ENCODE measurements at places on chromosomes 12 and 14.

- no peak for DNase-seq
Observed at GRCh38 chr14:81235096-81235495, 14.3 kb upstream of the GTF2A1 start.

- no peak for DNase-seq
Observed at GRCh38 chr12:4763549-4763948, 43.3 kb downstream of the GALNT8 start.

- DNase-seq: no peak
Observed at GRCh38 chr12:49843876-49844437, 1.1 kb upstream of the BCDIN3D start.

DNA sequence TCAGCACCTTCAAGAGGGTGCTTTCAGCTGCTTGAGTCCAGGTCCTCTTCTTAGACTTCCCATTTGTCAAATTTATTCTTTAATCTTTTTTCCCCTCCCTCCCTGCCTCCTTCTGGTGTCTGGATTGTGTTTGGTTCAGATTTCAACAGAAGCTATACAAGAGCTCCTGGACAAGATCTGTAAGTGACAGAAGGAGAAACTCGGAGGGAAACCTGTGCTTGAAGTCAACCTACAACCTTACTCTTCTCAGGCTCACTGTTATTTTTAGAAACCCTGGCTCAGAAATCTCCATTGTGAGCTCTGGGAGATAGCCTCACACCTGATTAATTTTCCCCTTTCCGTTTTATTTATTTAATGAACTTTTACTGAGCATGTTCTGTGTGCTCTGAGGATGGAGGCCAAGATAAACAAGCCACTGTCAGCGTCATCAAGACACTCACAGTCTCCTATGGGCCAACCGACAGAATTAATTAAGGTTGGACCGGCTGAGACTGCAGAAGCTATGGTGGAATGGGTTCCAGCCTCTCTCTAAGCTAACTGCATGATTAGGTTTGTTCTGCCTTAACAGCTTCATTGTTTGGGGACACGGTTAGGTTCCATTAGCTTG lies 13.5 kb downstream of the PDE1B start:
- no peak for DNase-seq

DNA sequence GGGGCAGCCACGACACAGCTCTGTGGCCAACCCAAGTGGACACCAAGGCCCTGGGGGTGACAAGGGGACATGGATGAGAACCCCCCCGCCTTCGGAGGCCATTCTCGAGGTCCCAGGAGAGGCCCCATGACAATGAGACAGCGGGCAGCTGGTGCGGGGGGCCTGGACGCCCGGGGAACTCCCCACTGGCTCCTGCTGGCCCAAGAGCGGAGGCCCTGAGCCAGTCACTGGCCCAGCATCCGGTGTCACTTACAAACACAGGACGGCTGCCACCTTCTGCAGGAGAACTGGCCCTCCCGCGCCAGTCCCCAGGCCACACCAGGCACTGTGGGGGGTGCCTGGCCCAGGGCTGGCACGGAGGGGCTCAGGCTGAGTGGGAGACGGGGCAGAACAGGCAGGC lies 51.4 kb downstream of the NCOR2 start:
- DNase-seq: no peak

GRCh38 chr12:106865683-106866082 lies 90.0 kb upstream of the TMEM263 start:
- DNase-seq: no peak

GRCh38 chr14:70696026-70696425 lies 54.3 kb downstream of the TTC9 start:
- no peak for DNase-seq

- DNase-seq: peak; percentile 81
Observed at GRCh38 chr12:121240484-121241101, 30.7 kb downstream of the P2RX4 start.

GRCh38 chr12:6582196-6582595 lies 14.1 kb upstream of the NOP2 start:
- no peak for DNase-seq

DNA sequence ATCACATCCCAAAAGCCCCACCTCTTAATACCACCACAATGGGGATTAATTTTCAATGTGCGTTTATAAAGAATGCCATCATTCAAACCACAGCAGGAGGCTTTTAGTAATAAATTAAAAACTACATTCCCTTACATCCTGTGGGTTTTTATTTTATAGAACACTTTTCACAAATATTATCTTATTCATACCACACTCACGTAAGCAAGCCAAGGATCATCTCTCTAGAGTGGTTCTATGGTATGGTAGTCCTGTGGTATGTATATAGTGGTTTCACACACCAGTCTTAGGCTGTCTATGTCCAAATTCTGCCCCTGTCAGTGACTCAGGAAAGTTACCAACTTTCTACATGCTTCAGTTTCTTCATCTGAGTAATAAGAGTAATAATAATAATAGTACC lies 100.2 kb downstream of the GALC start:
- no peak for DNase-seq

GRCh38 chr14:68775614-68776126 lies 17.2 kb downstream of the ZFP36L1 start:
- DNase-seq: no peak

DNA sequence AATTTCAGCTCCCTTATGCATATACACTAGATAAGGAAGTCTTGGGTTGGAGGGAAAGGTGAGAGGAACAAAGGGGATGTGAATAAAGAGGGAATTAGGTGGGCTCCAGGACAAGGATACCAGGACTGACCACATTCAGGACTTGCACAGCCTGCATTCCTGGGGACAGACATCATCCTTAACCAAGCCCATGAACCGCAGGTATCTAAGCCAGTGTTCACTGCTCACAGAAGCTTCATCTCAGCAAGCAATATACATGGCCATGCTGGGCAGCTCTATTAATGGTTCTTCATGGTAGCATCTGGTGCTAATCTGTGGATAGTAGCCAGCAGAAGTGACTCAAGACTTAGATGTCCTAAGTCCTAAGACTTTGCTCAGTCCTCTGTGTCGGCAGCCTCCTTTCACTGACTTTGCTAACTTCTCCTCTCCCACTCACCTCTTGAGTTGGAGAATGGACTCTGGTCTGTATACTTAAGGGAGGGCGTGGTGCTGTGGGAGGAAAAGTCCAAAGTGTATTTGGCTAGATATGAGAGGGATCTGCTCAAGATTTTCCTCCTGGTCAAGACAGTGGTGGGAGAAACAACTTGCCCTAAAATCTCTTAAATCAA lies 136.1 kb downstream of the ASCL1 start:
- no peak for DNase-seq

DNA sequence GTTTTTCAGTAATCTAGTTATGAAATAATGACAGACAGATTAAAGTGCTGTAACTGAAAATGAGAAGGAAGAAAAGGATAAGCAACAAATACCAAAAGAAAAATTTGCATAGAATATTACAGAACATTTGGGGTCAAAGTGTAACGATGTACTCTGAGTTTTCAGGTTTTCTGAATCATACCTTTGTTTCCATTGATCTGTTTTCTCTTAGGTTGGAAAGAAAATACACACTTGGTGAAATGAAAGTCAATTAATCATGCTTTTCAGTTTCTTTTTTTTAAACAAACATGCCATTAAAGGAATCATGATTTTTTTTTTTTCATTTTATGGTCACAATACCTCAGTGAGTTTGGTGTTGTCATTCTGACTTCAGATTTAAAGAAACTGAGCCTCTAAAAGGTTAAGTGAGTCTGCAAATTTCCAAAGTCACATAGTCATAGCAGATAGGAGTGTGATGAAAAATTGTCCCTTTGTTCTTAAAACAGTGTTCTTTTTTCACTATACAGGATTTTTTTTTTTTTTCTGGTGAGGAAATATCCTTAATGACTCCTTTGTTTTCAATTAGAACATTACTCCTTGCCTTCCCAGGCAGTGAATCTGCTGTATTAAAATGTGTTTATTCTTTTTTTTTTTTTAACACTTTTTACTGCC lies 35.9 kb upstream of the PZP start:
- no peak for DNase-seq

DNA sequence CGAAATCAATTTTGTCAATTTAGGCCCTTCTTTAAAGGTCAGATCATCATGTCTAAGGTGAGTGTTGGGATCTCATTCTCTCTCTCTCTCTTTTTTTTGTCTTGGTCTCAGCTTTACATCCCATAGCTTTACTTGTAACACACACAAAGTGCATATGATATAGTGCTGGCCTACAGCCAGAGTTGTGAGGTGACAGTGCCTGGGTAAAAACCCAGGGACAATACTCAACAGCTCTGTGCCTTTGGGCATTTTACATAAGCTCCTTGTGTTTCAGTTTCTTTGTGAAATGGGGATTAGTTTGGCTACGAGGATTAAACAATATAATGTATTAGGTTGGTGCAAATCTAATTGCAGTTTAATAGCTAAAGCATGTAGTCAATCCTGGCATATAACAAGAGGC lies 40.2 kb downstream of the GRIP1 start:
- no peak for DNase-seq

DNA sequence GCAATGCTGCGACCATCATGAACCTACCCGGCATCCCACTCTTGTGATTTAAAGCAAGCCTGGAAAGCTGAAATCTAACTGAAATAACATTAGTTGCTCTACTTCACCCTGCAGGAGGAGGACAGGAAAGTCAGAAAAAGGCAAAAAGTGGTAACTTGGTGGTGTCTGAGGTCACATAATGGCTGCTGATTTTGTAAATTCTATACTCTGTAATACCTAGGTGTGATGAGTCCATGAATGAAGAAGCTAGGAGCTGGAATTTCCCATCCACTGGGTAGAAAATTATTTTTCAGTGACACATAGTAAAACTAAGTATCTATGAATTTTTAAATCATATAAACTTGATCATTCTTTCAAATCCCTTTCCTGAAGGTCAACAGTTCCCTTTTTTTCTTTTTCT lies 183.8 kb downstream of the FOXN3 start:
- DNase-seq: no peak

DNA sequence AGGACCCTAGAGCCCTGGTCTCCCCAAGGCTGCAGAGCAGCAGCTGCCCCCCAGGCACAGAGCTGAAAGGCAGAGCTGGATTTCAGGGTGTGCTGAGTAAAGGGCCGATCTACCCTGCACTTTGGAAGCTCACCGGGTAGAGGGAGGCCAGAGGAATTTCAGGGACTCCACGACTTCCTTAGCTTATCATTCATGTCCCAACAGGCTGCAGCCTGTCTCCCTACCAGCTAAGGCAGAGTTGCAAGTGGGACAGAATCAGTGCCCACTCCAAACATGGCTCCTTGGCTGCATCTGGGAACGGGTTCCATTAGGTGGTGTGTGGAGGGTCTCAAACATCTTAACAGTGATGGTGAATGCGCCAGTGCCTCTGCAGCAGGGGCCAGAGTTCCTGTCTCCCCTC lies 27.5 kb downstream of the MMAB start:
- no peak for DNase-seq

GRCh38 chr12:6053541-6053940 lies 70.9 kb downstream of the VWF start:
- DNase-seq: no peak

GRCh38 chr12:86435053-86435452 lies 178.9 kb upstream of the MGAT4C start:
- DNase-seq: no peak

DNA sequence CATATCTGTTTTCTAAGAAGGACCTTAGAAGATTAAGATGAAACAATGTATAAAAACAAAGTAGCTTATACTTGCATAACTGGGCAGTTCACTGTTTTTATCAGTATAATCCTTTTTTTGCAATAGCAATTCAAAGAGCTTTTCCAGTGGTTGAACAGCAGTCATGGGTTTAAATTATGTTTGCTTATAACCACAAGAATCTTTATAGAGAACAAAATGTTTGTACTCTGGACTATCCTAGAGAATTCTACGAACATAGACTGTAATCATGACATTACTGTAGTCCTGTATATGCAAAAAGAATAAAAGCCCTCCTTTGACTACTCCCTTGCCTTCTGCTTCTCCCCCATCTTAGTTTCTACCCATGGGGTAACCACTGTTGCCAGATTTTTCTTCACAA lies 5.7 kb downstream of the FAM177A1 start:
- no peak for DNase-seq

DNA sequence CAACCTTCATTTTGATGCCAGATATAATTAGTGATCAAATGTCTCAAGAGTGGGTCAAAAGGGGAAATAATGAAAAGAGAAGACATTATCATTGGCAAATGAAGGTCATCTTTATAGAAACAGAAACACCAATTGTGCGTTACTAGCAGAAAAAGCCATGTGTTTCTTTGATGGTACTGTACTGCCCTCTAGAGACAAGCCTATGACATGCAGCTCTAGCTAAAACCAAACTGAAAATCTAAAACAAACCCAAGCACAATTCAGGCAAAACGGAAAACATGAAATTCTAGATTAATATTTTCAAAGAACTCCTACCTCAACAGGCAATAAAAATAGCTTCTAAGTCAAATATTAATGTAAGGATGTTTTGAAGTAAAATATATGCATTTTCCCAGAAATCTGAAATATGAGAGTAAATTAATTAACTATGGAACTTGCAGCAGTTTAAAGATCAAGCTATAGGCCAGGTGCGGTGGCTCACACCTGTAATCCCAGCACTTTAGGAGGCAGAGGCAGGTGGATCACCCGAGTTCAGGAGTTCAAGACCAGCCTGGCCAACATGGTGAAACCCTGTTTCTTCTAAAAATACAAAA lies 115.4 kb downstream of the KLHL28 start:
- DNase-seq: no peak

GRCh38 chr12:46100551-46101484 lies 110.4 kb upstream of the SCAF11 start:
- DNase-seq: no peak

GRCh38 chr14:59534361-59534987 lies 42.1 kb downstream of the CCDC175 start:
- DNase-seq: no peak

DNA sequence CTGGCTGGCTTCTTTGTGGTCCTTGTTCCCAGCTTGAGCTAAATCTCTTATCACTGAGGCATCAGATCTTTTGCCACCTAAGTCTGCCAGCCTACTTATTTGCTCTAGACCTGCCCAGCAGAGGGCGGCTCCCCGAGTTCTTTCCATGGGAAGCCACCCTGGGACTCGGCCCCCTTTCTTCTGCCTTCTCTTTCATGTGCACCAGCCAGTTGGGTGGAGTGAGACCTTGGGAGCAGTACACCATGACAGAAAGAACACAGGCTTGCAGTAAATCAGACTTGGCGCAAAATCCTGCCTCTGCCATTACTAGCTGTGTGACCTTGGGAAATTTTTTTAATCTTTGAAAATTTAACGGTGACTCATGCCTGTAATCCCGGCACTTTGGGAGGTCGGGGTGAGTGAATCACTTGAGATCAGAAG lies 7.4 kb downstream of the SMAGP start:
- DNase-seq: peak; percentile 61

GRCh38 chr12:96749999-96750398 lies 157.1 kb upstream of the NEDD1 start:
- DNase-seq: no peak

DNA sequence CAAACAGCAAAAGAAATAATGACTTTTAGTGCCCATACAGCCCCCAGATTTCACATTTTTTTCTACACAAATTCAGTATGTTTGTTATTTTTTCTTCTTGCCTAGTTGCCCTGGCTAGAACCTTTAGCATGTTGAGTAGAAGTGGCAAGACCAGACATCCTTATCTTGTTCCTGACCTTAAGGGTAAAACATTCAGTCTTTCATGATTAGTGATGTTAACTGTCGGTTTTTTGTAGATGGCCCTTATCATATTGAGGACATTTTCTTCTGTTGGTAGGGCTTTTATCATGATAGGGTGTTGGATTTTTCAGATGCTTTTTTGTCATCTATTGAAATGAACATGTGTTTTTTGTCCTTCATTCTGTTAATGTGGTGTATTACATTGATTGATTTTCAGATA lies 17.1 kb downstream of the IRAK3 start:
- no peak for DNase-seq

- no peak for DNase-seq
Observed at GRCh38 chr12:53754633-53755264, 3.0 kb upstream of the CISTR start.
